ENCODE measurements at places on chromosomes 1 and 21. TPM values are rescaled to one million over a fixed set of nuclear protein-coding genes. Genes with fewer than 3 reads are reported as not detected.

Gene CFAP74
- 0.49 TPM for total RNA-seq

Gene GUCA2B
- total RNA-seq: not detected

Gene NOTCH2
- 188 TPM for total RNA-seq

Gene PALMD
- 58.0 TPM for total RNA-seq

Gene APCS
- total RNA-seq: not detected

Gene ANKRD45
- total RNA-seq: 0.49 TPM

Gene NOS1AP
- 2.1 TPM for total RNA-seq

Gene CLK2
- 28.8 TPM for total RNA-seq

Gene PODN
- total RNA-seq: 13.8 TPM

Gene STK40
- 17.9 TPM for total RNA-seq

GRCh38 chr1:30704765-30705509 is 18.4 kb downstream of the MATN1 start:
- DNase-seq: no peak

DNA sequence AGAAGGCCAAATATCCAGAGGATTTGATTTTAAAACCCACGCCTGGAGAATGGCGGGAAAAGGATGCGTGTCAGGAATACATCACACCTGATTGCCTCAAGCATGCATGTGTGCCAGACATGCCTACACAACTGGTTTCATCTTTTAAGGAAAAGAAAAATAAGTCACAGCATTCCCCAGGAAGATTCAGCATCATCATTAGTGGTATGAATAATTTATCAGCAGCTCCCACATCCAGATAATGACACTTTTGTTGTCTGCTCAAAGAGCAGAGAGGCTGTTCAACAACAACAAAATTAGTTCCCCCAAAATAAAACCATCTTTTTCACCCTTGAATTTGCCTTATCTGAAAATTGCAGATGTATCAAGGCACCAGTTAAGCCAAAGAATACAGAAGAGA is 328.6 kb upstream of the C1orf87 start:
- no peak for DNase-seq

DNA sequence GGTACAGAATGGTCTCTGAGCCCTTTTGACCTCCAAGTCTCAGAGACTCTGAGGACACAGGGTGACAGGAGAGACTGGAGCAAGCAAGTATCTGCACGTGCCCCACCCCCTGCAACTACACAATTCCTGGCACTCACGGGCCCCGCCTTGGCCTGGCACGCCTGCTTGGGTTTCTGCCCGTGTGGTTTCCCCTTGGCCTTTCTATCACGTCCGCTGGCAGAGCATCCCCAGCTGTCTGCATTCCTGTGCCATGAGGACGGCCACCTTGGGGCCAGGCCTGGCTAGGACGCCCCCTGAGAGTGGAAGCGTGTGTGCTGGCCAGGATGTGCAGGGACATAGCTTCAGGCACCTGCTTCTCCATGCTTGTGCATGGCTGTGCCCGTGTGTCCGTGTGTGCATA is 14.3 kb upstream of the EDN2 start:
- no peak for DNase-seq

DNA sequence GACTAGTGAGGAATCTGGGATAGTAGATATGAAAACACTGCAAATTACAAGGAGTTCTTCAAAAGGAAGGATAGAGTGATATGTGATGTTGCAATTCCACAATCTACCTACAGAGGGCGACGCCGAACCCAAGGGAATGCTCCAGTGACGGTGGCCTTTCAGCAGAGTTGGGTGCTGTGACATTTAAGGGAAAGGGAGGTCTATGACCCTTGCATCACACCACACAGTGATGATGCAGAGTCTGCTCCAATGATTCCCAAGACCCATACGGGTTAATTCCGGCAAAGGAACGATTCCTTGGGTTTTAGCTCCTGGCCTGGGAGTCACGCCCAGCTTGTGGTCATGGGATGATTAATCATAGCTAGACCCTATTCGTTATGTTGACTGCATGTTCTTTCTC is 123.0 kb upstream of the IGSF21 start:
- no peak for DNase-seq

- DNase-seq: no peak
Observed at GRCh38 chr1:195933835-195934234, 674.4 kb downstream of the KCNT2 start.

DNA sequence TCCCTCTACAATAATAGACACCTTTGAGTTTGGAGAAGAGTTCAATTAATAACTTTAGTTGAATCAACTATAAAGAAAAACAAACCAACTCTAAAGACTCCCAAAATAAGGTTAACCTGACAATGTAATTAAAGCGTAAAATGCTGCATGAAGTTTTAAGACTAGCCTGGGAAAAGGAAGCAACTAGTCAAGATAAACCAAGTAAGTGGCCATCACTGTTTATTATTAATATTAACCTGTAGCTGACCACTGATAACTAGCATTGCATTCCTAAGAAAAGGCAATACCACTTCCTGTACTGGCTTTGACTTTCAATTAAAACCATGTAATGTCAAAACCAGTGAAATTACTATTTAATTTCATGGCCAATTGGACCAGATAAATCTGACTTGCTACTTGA is 3.0 kb downstream of the PPP1R15B start:
- no peak for DNase-seq

GRCh38 chr1:89347296-89347695 is 16.6 kb upstream of the GBP6 start:
- no peak for DNase-seq

DNA sequence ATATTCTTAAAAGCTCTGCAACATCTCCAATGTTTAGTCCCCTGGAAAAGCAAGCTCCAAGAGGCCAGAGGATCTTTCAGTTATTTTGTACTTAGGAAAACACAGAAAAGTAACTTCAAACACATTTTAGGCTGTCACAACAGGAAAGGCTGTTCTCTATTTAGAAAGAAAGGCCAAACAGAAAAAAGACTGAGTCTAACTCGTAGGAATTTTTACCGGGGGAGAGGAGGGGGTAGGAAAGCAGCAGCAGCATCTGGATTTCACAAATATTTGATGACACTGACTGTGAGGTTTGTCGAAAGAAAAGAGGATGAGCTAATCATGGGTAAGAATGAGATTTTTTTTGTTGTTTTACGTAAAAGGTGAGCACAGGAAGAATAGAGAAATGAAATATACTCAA is 107.1 kb downstream of the EIF4G3 start:
- no peak for DNase-seq

DNA sequence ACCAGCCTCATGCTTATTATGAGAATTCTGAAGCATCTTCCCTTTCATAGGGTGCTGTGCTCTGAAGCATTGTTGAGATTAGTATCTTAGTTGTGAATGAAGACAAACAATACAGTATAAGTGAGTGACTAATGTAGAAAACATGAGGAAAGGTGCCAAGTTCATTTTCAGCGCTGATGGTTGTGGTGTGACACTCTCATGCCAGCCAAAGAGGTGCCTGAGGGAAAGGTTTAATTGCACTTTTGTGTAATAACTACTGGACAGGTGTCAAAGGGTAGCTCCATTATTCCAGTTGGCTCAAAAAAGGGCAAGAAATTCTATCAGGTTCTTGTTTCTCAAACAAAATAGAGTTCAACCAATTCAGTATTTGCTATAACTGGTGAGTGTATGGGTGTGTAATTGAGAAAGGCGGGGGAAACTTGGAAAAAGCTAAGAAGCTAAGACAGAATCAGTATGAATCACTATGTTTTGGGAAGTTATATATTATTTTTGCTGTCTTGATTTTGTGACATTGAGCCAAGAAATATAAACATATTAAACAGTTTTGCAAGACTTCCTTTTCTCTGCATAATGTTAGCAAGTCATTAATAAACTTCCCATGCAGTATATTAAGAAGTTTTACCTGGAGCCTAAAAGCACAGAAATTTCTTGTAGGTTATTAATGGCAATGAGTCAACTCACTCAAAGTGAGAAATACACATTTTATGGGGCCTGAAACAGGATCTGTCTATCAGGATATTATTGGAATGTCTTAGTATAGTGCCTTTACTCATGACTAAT is 31.8 kb downstream of the KCNK2 start:
- no peak for DNase-seq

- no peak for DNase-seq
Observed at GRCh38 chr1:29575277-29575676, 339.0 kb downstream of the PTPRU start.

DNA sequence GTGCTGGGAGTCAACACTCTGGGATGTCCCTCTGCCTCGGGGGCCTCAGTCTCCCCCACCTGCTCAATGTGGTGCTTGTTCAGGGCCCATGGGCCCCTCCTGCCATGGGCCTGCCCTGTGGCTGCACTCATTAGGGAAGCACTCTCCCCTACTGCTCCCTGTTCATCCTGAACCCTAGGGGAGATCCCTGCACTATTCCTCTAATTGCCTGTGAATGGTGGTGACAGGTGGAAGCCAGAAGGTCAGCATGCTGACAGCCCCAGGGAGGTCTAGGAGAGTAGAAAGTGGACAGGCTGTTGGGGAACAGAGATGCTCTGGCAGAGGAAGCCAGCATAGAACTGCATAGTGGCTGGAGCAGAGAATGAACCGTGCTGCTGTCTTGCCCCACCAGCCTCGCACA is 217.6 kb downstream of the TRABD2B start:
- DNase-seq: no peak

- no peak for DNase-seq
Observed at GRCh38 chr1:226098870-226099835, 36.6 kb downstream of the H3-3A start.

DNA sequence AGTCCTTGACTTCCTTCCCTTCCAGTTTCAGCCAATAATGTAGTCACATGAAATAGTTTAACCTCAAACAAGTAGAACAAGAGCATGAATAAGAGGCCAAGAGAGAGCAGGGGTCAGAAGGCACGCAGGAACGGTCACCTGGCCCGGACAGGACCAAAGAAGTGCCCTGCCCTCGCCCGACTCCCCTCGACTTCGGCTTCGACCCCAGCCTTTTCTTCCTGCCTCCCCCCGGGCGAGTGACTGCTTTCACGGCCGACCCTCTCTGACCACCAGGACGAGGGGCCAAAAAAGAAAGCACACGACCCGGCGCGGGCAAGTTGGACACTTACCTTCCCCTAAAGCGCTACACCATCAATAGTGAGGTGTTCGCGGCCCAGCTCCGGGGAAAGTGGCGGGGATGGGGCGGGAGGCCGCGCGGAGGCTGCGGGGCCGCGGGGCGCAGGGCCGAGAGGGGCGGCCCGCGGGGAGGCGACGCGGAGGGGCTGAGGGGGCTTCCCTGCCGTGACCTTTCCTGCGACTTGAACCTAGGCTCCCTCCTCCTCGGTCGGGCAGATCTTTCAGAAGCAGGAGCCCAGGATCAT is 519 bp downstream of the RERE start:
- DNase-seq: no peak

- DNase-seq: peak; percentile 9
Observed at GRCh38 chr1:168148916-168149315, 12.2 kb upstream of the GPR161 start.

DNA sequence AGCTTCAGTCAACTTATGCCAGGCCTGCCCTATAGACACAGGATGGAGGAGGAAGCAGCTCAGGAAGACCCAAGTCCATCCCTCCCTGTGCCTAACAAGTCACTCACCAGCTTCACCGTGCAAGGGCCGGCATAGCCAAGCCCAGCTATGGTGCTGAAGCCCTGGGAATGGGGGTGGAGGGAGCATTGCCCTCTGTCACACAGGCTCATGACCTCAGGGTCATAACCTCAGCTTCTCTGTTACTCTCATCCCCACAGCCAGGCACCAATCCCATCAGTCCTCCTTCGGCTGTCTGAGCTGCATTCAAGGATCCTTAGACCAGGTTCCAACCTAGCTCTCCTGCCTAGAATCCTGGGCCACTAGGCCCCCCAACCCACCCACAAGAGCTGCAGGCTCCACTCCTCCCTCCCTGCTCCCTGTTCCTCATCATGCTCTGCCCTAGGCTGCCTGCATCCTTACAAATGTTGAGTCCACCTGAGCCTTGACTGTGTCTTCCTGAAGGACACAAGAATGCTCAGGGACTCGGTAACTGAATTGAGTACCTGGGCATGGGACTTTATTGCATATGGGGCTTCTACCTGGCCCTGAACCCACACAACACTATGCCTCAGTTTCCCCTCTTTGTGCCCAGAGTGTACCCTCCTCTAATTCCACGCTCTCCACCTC is 1.7 kb downstream of the CD244 start:
- no peak for DNase-seq

- no peak for DNase-seq
Observed at GRCh38 chr21:26095131-26095530, 75.4 kb downstream of the APP start.

DNA sequence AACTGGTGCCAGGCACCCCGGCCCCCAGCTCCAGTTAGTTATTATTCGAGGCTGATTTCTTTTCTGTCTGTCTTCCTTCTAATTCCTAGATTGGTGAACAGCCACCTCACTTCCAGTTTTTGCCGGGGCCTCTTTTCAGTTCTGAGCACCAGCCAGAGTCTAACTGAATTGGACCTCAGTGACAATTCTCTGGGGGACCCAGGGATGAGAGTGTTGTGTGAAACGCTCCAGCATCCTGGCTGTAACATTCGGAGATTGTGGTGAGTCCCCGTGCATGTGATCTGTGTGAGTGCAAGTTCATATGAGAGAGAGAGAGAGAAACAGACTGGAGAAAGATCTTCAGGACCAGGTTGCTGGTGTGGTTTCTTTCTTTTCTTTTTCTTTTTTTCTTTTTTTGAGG is 13.5 kb downstream of the NLRP3 start:
- no peak for DNase-seq

GRCh38 chr1:38139738-38140487 is 93.3 kb upstream of the POU3F1 start:
- DNase-seq: no peak

DNA sequence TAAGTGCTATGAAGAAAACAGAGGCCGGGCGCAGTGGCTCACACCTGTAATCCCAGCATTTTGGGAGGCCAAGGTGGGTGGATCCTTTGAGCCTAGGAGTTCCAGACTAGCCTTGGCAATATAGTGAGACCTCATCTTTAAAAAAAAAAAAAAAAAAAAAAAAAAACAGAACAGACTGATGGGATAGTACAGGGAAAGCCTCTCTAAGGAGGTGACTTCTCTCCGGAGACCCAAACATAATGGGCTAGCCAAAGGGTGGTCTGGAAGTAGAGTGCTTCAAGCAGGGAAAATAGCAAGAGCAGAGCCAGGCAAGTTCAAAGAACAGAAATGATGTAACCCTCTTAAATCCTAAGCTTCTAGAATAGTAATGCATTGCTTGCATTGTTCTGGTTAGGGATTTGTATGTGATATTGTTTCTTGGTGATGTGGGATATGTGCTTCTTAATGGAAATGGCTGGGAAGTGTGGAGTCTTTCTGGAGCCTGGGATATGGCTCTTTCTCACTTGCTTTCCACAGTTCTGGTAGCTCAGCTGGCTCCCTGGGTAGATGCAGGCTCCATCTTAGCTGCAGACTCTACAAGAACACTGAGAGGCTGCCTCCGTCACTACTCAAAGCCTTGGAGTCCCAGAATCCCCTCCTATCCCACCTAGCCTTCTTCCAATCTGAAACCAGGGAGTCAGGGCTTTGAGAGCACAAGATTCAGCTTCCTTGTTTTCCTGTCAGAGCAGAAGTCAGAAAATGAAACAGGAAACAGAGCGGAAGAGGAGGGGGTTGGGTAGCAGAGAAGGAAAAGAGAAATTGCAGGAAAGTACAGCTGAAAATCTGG is 1.9 kb upstream of the PIGV start:
- DNase-seq: peak; percentile 61
